ENCODE measurements at places on chromosomes 2 and 18.
A peak's percentile ranks its signal among the peaks of the same experiment; 100 is the strongest.

- DNase-seq: no peak
Observed at GRCh38 chr2:239156516-239157265, 244.1 kb downstream of the HDAC4 start.

DNA sequence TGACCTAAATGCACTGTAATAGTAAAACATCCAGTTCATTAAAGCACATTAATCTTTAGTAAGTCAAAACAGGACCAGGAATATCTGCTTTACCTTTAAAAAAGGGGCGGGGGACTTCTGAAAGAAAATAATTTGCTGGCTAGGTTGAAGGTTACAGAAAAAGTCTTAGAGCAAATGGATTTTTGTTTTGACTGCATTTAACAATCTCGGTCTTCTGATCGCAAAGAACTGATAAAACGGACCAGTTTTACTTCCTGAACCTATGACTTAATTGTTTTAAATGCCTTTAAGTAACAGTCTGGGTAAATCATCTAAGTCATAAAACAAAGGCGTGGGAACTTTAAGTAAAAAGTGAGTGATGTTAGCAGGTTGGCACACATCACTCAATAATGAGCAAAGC lies 783 bp downstream of the BUB1 start:
- DNase-seq: no peak

GRCh38 chr2:239251971-239252370 lies 148.8 kb downstream of the HDAC4 start:
- DNase-seq: no peak

- DNase-seq: peak; percentile 37
Observed at GRCh38 chr2:235669269-235669831, 175.5 kb downstream of the AGAP1 start.

- DNase-seq: no peak
Observed at GRCh38 chr2:42390401-42390969, 29.5 kb upstream of the COX7A2L start.

DNA sequence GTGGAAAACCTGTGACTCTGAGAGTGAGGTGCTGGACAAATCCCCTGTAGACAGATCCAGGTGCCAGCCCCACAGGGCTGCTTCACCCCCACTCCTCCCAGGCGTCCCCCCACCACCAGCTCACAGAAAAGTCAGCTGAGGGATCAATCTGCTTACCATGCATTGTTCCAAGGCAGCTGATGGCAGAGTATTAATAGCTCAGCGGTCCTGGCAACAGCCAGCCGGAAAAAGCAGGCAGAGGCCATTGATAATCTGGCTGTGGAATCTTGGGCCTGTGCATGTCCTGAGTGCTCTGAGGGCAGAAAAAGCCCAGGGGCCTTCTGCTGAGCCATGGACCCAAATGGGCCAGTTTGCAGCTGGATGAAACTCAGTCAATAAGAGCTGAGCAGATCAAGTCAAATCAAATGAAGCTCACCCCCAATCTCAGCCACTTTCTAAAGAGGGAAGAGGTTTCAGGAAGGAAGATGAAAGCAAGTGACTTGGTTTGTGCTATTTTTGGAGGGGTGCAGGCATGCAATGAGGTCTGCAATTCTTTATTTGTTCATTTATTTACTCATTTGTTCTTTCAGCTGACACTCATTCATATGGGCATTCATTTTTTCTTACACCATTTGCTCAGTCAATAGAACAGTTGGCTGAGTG lies 63.4 kb downstream of the GYPC start:
- no peak for DNase-seq

- DNase-seq: no peak
Observed at GRCh38 chr2:2586931-2587330, 255.9 kb upstream of the MYT1L start.

DNA sequence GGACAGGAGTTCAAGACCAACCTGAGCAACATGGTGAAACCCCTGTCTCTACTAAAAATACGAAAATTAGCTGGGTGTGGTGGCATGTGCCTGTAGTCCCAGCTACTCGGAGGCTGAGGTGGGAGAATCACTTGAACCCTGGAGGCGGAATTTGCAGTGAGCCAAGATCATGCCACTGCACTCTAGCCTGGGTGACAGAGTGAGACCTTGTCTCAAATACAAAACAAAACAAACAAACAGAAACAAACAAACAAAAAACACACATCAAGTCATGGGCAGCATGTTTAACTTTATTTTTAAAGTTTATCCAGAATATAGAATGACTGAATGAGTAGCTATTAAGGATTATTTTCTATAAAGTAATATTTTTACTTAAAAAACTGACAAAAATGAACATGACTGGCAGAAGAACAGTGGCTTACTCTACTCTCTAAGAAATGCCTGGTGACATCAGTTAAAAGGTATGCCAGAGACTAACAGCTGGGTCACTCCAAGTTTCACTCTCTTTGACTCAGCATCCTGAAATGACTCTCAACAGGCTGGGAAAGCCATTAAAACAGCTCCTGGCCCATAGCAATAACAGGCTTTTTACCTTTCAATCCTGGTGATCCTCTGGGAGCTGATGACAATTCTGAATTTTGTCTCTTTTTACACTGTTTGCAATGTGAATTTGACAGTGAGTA lies 281.6 kb upstream of the STON1 start:
- peak; percentile 75 for DNase-seq

- no peak for DNase-seq
Observed at GRCh38 chr2:26534098-26534864, 56.4 kb upstream of the OTOF start.

GRCh38 chr2:14234911-14235310 lies 397.6 kb upstream of the LRATD1 start:
- DNase-seq: no peak

DNA sequence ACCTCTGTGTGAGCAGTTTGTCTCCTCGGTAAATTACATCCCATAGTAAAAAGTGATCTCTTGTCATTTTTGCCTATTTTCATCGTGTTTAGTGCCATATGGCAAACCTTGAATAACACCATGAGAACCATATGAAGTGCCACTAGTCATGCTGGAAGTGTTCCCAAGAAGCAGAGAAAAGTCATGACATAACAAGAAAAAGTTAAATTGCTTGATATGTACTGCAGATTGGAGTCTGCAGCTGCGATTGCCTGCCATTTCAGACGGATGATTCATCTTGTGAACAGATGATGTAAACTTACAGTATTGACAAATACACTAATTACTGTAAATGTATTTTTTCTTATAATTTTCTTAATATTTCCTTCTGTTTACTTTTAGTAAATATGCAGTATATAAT lies 846.7 kb downstream of the BCL11A start:
- DNase-seq: no peak

- DNase-seq: no peak
Observed at GRCh38 chr2:120919771-120920453, 184.2 kb downstream of the GLI2 start.

DNA sequence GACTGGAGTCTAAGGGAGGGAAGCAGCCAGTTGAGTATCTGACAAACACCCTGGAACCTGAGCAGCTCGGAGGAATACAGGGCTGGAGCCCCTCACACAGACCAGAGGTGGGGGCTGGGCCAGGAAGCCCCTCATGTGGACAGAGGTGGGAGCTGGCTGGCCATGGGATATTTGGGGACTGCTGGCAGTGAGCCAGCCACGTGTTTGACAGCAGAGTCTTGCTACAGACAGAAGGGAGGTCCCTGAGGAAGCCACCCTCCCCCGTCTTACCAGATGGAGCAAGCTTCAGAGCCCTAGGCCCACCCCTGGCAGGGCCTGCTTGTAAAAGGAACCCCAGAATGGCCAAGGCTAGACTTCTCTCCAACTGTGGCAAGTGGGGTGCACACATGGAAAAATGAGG lies 3.6 kb upstream of the MTERF4 start:
- DNase-seq: no peak

GRCh38 chr2:5316001-5316490 lies 376.1 kb upstream of the SOX11 start:
- no peak for DNase-seq

GRCh38 chr18:677951-678381 lies 20.5 kb downstream of the TYMS start:
- no peak for DNase-seq

DNA sequence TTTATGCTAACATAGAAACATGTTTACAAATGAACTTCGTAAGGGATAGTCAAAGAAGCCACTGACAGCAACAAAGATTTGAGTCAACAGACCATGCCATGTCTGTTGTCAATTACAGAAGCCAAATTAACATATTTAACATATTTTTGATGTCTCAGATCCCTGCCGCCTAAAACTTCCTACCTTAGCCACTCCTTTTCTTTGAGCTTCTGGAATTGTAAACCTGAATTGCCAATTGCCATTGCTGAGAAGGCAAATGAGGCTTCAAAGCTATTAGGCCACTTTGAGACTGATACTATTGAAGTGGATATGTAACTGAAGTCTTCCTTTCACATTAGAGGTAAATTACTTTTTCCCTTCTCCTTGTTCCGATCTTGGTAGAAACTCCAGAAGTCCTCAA lies 66.0 kb upstream of the DSEL start:
- no peak for DNase-seq

DNA sequence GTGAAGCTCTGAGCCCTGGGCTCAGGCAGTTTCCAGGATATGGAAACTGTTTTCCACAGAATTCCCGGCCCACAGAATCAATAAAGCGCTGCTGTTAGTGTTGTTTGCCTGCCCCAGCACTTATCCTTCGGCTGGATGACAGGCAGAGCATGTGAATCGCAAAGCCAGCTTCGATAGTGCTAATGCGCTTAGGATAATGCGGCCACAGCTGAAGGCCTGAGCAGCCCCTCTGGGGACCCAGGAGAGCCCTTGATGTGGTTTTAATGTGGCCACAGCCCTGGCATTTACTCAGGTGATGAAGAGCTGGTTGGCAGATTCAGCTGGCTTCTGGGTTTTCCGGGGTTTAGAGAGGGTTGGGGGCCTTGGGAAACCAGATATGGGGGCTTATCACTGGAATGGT lies 23.7 kb downstream of the PCARE start:
- DNase-seq: no peak

DNA sequence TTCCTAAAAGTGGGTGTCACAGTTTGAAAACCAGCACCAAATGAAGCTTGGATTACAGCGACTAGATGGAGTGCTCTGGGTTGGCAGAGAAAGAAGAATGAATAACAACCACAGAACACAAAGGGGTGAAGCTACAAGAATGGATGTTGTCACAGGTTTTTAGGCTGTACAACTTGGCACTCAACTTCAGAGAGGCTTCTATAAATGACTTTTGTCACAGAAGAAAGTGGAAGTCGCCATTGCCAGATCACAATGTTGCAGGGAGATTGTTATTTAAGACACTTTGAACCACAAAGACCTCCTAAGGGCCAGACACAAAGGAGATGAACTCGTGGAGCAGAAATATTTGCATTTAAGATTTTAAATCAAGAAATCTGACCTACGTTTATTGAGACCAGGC lies 354.2 kb downstream of the CDH7 start:
- no peak for DNase-seq

DNA sequence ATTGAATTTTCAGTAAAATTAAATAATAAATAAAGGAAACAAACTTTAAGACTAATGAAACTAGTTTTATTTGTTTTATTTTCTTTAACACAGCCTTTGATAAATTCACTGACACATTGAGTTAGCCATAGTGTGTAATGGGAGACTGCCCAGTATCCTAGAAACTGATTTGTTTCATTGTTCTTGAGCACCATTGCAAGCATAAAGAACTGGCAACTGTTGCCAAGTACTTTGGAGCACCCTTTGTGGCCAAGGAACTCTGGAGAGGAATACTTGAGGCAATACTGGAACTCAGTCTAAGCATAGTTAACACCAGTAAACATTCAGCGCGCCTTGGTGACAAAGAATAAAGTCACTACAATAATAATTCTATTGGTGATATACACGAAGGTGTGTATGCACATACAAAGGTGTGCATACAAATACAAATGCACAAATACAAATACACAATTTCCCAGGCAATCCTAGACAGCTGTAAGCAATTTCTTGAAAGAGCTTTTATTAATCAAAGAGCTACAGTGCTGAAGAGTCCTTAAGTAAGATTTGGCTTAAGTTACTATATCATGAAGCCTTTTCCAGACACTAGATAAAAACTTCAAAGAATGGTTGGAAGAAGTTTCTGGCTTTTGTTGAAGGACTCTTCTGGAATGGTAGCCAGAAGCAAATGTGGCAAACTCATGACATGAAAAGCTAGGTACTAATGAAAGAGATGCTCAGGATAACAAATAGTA lies 1371.2 kb downstream of the LRP1B start:
- no peak for DNase-seq

DNA sequence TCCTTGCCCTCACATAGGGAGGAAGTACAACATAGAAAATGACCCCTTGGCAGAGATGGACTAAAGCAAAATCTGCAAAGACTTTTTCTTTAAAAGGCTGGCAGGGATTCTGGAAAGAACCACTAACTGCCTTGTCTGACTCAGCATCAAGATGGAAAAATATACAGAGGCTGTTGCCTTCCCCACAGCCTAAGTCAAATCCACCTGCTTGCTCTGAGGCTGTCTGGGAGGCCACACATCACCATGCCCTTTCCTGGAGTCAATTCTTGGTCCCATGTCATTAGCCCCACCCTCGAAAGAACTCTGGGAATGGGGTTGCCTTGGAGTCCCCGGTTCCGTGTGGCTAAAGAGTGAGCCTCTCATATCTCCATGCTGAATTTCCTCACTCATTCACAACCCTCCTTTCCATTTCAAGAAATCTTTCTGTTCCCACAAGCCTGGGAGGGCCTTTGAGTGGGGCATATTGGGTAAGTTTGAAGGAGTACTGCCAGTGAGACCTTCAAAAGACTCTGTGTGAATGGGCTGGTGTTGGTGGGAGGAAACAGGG lies 39.4 kb downstream of the BMP10 start:
- DNase-seq: no peak

DNA sequence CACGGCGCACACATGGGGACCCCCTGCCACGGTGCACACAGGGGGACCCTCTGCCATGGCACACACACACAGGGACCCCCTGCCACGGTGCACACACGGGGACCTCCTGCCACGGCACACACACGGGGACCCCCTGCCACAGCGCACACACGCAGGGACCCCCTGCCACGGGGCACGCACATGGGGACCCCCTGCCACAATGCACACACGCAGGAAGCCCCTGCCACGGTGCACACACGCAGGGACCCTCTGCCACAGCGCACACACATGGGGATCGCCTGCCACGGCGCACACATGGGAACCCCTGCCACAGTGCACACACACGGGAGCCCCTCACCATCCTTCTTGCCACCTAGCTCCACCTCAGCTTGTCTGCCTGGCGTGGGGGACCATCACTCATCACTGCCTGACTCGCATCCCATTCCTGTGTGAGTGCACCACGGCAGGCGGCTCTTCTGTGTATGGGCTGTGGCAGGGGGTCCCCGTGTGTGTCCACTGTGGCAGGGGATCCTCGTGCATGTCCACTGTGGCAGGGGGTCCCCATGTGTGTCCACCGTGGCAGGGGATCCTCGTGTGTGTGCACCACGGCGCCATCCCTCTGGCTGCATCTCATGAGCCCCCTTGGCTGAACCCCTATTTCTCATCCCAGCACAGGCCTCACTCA lies 206.7 kb downstream of the EIPR1 start:
- DNase-seq: no peak

DNA sequence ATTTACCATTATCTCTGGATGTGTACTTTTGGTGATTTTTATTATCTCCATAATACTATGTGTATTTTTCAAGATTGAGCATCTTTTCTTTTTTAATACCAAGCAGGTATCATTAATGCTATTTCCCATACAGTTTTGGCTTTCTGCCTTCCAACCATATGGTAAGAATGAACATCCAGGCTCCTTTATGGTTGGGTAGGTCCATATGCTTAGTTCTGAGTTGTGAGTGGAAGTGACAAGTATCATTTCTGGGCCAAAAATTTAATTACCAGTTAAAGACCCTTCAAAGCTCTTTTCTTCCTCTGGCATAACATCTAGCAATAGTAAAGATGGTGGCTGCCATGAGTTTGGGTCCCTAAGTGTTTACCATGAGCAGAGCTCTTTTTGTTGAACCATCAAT lies 4.3 kb upstream of the RBM43 start:
- no peak for DNase-seq

GRCh38 chr2:206392118-206392517 lies 51.2 kb upstream of the ADAM23 start:
- DNase-seq: peak; percentile 5

Data from fibroblast of skin of left quadriceps (primary cell).